HFF-Myc (cell line): ENCODE measurements at places on chromosomes 11 and 22.

GRCh38 chr22:29727131-29727523 lies 7.3 kb downstream of the CABP7 start:
- DNase-seq = no peak

- peak; percentile 75 for DNase-seq
Measured at GRCh38 chr11:75399344-75400145, at the start of gene RPS3. TSS of gene RPS3 (plus strand) at chr11:75399518. CDS start at chr11:75399548, 30 bp downstream.

DNA sequence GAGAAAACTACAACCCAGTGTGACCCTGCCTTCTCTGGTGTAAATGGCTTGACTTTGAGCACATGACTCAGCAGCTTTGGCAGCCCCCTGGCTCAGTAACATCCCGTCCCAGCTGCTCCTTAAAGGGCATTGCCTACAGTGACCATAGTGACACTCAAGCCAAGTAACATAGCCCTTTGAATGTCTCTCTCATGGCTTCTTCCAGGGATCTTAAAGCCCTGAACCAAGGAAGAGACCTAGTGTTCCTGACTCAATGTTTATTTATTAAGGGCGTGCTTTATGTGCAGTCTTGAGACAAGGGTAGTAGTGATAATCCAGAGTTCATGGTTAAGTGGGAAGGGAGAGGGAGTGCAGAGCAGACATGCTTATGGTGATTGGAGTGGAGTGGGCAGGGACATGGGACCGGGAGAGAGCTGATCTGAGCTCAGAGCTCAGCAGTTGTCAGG lies 125.7 kb downstream of the PARVA start:
- DNase-seq = no peak

DNA sequence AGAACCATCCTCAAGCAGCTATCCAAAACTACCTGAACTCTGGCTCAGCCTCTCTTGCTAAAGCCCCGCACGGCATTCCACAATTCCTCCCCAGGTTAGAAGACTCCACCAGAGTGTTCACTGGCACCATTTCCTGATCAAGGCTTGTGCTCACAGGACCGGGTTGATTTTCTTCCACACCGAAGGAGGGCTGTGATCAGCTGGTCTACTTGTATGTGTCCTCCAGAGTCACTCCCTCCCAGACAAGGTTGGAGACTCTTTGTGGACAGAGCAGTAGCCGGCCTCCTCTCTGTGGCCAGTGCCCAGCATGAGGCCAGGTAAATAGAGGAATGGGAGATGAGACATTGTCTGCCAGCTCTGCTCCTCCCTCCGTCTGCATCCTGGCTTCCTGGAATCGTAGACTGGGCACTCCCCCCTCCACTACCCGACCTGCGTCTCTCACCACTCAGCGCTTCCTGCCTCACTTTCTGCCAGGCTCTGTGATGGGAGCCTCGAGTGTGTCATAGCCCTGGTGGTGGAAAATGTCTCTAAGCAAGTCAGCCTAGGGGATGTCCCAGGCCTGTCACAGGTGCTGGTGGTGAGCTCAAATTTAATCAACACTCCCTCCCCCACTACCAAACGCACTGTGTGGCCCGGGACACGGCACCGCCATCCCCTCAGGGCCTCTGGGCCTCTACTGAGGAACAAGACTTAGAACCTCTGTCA lies 12.5 kb upstream of the TMPRSS6 start:
- no peak for DNase-seq

GRCh38 chr11:104957280-104957679 lies 11.1 kb downstream of the CASP4 start:
- DNase-seq = no peak

DNA sequence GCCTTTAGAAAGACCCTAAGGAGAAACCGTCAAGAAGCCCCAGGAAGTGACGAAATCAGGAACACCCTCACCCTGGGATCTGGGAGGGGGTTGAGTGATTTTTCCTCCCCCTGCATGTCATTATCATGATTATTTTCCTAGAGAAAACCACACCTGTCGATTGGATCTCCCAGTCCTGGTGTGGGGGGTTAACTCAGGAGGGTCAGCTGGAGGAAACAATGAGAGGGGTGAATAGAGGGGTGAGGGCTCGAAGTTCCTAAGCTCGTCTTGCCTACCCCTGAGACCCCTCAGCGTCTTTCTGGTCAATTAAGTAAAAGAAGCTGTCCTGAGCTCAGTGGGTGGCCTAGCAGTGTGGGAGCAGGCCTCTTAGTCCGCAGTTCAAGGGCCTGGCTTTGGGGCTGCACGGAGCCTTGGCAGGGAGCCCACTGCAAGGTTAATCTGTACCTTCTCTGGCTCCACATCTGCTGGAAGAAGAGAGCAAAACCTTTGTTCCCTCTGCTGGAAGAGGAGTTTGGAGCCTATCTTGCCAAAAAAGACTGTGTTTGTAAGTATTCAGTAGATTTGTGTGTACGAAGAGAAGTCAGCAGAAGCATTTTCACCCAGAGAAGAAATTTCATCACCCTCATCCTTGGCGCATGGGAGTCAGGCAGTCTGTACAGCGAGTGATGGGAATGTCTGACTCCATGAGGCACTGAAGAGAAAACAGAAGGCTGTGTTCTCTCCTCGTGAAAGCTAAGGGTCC lies 34.2 kb upstream of the FTH1 start:
- no peak for DNase-seq

DNA sequence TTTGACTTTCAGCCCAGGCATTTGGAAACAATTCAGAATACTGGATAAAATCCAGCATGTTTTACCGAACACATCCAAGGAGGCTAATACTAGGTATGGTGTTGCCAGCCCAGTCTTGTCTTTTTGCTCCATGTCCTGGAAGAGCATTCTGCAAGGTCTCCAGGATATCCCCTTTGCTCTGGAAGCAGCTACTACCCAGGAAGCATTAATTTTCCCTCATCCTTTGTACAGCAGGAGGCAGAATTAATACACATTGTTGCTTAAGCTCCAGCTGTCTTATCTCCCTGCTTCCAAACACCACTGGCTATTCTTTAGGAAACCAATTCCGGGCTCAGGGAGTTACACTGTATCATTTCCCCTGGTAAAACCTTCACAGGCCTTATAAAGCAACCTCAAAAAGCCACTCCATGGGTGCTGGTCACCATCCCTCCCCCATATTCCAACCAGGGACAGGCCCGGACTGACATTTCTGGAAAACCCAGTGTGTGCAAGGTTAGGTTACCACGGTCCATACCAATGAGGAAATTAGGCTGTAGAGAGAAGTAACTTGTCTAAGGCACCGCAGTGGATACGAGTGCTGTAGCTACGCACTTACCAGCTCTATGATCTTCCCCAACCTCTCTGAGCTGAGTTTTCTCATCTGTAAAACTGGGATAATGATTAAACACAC lies 1.5 kb upstream of the UBASH3B start:
- no peak for DNase-seq

GRCh38 chr11:93972790-93973189 lies 48.4 kb upstream of the HEPHL1 start:
- no peak for DNase-seq

- no peak for DNase-seq
Measured at GRCh38 chr11:92443199-92443598, 218.6 kb downstream of the FAT3 start.

GRCh38 chr11:67027483-67027930 lies 4.6 kb downstream of the SYT12 start:
- no peak for DNase-seq

- DNase-seq = no peak
Measured at GRCh38 chr22:22520667-22521602, 865 bp upstream of the ZNF280A start.

GRCh38 chr22:20553947-20554741 lies 46.7 kb downstream of the MED15 start:
- DNase-seq = no peak

GRCh38 chr22:42078469-42079318 lies 806 bp upstream of the SMDT1 start:
- no peak for DNase-seq

DNA sequence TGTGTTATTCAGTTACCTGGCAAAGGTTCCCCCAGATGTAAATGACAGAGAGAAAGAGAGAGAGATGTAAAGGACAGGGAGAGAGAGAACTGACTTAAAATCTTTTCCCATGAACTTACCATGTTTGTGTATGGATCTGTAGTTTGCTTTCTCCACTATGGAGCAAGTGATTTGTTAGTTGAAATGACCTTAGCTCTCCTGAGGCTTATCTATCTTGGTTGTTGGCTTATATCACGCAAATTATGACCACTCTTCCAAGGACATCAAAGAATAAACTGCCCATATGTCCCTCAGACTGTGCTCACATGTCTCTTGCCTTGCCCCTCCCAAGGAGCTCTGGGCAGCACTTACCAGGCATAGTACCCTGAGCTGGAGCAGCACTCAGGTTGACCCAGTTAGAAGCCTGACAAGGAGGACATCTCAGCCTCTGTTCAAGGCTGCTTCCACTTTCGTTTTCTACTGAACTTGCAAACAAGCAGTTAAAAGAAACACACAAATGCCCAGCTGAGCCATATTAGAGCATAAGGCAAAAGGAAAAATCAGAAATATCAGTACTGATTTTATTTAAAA lies 95.3 kb upstream of the RCN1 start:
- no peak for DNase-seq

DNA sequence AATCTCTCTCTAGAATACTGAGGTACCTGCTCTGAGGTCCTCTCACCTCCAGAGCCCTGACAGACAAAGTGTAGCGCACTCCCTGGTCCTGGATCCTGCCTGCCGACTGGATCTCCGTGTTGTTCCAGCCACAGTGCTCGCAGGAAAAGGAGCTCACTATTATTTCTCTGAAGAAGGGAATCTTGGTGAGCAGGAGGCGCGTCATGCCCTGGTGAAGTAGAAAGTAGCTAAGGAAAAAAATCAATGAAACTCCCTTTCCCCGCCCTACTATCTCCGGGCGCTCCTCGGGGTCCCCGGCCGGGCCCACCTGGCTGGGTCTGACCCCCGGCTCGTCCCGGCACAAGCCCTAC lies 412 bp downstream of the ZPR1 start:
- DNase-seq = no peak

DNA sequence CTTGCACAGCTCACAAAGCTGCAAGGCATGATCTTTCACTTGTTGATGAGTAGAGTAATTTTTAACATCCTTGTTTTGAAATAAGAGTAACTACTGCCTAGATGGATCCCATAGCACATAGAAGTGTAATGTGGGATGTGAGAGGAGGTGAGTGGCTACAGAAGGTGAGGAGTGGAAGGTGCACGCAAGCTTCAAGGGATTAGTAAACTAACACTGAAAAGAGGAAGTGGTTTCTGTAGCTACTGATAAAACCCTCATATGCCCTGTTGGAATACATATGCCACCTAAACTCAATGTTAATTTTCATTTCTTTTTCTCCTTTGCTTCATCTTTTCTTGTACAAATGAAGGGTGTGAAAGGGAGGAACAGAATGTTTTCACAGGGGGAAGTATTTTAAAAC lies 22.0 kb upstream of the CTSC start:
- DNase-seq = no peak

DNA sequence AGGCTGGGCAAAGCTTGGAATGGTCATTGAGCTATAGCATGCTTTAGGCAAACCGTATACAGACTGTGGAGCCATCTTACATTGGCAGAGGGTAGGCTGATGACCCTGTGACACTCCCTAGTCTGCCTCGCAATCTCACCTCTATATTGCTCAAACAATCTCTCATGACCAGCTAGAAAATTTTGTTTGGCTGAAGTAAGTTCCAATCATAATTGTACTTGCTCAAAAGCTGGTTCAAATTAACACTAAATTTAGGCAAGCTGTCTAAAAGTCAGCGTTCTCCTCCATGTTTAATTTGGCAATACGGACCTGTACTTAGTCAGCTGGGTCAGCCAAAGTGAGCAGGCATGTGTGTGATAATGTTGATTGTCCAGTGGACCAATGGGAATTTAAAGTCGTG lies 133.0 kb downstream of the SWAP70 start:
- DNase-seq = no peak

- no peak for DNase-seq
Measured at GRCh38 chr11:85697747-85698146, 11.8 kb upstream of the CCDC89 start.

GRCh38 chr22:22442928-22443709 lies 65.4 kb downstream of the ZNF280B start:
- no peak for DNase-seq

GRCh38 chr11:126743628-126744027 lies 256.9 kb downstream of the KIRREL3 start:
- no peak for DNase-seq

- no peak for DNase-seq
Measured at GRCh38 chr22:39655831-39656230, 85.3 kb downstream of the CACNA1I start.

- no peak for DNase-seq
Measured at GRCh38 chr11:46918083-46918787, at the start of gene LRP4. TSS of gene LRP4 (minus strand) at chr11:46918550. CDS start at chr11:46918379, 171 bp downstream.
